ENCODE measurements at places on chromosomes 1 and 21.

GRCh38 chr1:203720242-203720641, 44.7 kb upstream of the LAX1 start:
- DNase-seq: no peak

DNA sequence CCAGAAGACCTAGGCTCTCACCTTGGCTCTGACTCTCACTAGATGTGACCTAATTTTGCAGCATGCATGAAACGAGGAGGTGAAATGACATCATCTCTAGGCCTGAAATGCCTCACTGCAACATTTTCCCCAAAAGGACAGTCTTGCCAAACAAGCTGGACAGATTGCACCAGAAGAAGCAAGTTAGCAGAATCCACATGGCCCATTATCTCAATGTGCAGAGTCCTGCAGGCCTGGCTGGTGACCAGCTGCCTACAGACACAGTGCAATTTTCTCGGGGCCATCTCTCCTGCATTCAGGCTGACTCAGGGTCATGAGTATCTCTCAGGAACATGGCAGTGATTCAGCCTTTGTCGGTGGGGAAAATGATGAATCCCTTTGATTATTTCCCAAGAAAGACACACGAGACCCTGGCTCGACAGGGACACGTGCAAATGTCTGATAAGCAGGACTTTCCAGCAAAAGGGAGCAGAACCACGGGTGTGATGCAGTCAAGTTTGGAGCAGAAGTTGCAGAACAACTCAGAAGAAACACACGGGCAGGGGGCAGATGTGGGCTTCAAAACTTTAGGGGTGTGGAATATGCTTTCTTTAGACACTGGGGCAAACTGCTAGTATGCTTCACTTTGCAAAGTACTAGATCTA, 38.7 kb downstream of the TRIM67 start:
- DNase-seq: peak; percentile 21

DNA sequence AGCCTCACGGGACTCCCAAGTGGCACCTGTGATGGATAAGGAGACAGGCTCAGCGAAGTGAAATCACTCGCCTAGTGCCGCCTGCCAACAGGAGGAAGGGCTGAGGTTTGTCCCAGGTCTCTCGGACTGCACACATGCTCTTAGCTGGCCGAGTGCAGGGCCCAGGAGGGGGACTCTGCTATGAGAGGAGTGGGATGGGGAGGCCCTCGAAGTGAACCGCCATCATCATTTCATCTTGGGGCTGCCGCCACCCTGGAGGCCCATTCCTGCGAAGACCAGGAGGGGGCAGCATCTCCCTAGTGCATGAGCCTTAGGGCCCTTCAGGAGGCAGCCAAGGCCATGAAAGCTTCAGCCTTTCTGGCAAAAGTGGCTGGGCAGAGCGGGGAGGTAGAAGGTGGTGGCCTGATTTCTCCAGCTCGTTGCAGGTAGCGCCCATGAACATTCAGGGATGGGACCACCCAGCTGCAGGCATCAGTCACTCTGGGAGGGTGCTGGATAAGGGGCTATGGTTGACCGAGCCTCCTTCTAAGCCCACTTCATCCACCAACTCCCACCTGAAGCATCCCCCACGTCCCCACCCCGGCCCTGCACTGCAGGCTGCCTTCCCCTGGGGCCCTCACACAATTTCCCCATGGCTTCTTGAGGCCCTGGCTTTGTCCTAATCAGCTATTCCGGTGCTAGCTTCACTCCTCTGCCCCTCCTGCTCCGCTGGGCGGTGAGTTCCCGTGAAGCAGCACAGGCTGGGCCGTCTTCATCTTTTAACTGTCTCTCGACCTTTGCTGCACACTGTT, 17.2 kb upstream of the RASSF5 start:
- DNase-seq: peak; percentile 41

- no peak for DNase-seq
These were observed 67.1 kb downstream of the FAAP20 start for GRCh38 chr1:2127187-2128145.

- DNase-seq: no peak
These were observed 47.7 kb downstream of the ZNHIT6 start for GRCh38 chr1:85660541-85660940.

DNA sequence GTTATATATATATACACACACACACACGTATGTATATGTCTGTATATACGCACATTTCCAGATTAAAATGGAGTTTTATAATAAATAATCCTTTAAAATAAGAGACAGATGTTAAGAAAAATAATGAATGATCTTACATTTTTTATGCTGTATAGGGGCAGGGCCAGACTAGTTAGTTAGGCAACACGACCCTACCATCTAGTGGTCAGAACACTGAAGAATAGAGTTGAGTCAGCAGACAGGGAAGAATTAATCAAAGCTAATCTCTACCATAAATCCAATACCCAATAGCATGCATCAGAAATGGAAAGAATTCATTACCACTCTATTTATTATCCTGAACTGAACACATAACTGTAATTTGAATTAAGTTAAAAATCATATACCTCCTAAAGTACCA, 156.7 kb downstream of the BRINP3 start:
- DNase-seq: no peak

- DNase-seq: no peak
These were observed 15.5 kb downstream of the FMN2 start for GRCh38 chr1:240107058-240107684.
